ENCODE measurements at places on chromosomes 11 and 22. TPM values are rescaled to one million over a fixed set of nuclear protein-coding genes. Genes with fewer than 3 reads are reported as not detected.

CLCF1 gene
- total RNA-seq: 44.6 TPM

GRCh38 chr11:94771390-94771789 is 3.2 kb downstream of the AMOTL1 start:
- no peak for DNase-seq

DNA sequence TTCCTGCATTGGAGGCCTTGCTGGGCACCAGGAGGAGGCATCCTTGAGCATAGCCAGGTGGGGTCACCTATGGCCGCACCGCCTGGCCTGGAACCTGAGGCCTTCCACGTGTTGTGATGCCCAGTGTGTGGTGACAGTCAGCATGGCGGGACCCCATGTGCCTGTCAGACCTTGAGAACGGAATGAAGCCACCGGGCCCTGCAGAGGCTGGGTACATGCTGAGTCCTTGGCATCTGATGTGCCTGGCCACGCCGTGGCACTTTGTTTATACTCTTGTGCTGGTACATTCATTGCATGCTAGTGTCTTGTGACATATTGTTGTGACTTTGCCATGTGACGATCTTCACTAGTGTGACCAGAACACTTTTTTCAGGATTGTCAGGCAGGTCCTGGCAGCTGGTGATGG is 8.5 kb upstream of the MYO7A start:
- DNase-seq: no peak

DNA sequence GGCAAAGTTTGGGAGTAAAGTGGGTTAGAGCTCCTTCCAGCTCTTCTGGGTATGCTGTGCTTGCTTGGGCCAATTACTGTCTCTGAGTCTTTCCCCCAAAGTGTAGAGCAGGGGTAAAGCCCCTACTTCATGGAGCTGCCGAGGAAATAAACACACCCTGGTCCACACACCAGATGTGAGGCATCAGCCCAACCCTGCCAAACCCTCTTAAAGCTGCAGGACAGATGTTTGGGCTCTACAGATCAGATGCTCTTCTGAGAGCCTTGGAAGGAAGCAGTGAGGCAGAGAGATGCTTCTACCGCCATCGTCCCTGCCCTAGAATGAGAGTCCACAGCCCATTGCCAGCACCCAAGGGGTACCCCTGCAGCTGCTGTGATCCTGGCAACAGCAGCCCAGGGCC is 64.7 kb downstream of the ELFN2 start:
- DNase-seq: no peak

DNA sequence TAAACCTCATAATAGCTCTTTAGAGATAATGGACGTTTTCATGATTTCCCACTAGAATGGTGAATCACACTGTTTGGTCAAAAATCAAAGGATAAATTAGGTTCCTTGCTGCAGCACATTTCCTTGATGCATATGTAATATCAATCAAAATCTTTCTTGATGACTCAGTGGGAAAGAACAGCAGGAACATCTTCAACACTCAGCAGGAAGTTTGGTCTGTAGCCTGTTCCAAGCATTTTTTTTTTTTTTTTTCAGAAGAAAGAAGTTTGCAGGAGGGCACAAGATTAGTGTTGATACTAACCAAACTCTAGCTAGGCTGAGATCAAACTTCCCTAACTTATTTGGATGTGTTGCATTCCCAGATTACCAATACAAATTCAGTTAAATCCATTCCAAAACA is 1529.8 kb downstream of the FAM181B start:
- no peak for DNase-seq

- DNase-seq: no peak
Measured at GRCh38 chr11:122339436-122340060, 223.5 kb upstream of the BLID start.
